ENCODE measurements at places on chromosomes 6 and 20.

DNA sequence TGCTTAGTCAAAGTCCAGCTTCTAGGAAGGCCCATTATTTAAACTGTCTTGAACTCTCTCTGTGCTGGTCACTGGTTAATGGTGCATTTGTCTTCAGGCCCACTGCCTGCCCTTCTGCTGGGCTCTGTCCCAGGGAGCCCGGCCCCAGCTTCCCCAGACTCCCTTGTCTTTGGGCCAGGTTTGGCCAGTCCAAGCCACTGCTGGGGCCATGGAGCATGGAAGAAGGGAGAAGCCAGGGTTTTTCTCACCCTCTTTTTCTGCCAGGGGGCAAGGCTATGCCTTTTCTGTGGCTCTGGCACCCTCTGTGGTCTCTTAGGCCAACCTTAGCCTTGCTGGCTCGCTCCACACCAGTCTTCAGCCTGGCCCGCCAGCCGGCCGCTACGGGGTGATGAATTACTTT is 390.0 kb upstream of the SULF2 start:
- no peak for DNase-seq

- DNase-seq: no peak
Observed at GRCh38 chr20:5722927-5723326, 27.3 kb upstream of the SHLD1 start.

- DNase-seq: no peak
Observed at GRCh38 chr6:161584621-161585340, 310.9 kb upstream of the AGPAT4 start.

DNA sequence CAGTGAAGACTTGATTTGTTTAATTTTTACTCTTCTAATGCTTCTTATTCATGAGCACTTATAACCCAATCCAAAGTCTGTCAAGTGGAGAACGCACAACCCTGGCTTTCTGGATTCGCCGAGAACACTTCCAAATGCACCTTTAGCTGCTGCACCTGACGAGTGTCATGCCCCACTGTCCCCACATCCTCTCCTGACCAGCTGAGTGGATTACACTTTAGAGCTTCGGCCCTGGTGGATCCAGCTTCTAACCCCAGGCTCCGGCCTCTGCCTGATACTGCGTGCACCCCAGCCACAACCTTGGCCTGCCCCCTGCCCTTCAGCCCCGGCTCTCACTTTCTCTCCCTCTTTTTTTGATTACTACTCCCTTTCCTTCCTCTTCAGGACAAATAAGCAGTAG is 258.8 kb downstream of the TMEM242 start:
- no peak for DNase-seq

GRCh38 chr20:4829514-4830215 is 108.0 kb downstream of the PRND start:
- no peak for DNase-seq

DNA sequence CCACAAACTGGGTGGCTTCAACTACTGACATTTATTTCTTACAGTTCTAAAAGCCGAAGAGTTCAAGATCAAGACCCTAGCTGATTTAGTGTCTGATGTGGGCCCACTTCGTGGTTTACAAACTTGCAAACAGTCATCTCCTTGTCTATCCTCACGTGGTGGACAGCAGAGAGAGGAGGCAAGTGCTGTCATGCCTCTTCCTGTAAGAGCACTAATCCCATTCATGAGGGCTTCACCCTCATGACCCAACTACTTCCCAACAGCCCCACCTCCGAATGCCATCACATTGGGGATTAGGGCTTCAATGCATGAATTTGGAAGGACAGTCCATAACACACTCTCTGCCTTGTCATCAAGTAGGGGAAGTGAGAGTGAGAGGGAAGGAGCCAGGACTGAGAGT is 15.6 kb upstream of the ISM1 start:
- DNase-seq: no peak

DNA sequence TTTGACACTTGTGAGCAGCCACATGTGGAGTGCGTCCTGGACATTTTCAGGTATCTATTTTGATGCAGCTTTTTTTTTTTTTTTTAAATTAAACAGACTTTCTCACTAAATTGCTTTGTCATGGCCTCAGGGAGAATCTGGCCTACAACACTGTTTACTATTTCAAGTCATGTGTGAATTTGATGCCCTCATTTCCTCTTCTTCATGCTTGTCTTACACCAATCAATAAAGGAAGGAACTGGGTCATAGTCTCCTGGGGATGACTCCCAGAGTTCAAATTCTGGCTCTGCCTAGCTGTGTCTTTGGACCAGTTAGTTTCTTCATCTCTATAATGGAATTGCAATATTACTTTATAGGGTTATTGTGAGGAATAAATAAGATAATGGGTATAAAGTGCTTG is 554.1 kb downstream of the PRKN start:
- no peak for DNase-seq

DNA sequence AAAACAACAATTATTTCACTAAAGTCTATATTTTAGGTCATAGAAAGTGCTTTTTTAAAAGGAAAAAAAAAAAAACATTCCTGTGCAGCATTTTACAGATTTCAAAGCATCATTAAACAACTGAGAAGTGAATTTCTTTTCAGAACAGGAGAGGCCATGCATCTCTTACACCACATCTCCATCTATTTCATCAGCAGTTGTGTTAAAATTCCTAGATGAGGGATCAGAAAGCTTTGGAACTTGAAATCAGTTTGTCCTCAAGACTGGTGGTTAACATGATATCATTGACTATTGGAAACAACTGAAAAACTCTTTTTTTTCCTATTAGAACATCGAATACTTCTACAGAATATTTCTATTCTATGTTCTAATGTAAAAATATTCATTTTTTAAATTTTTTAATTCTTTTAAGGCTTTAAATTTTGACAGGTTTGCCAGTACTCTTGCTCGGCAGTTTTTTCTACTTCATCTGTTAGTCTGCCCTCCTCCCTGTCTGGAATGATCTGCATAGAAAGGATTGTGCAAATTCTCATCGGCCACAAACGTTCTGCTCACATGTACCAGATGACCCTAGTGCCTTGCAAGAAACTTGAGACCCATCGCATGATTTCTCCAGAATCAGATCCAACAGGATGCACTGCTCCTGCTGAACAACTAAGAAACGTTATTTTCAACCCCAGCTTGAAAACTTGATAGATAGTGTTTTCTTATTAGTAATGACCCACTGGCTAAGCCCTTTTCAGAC is 411.0 kb upstream of the AGPAT4 start:
- DNase-seq: no peak

- DNase-seq: no peak
Observed at GRCh38 chr6:166744223-166745134, 117.4 kb upstream of the RPS6KA2 start.

GRCh38 chr6:105332576-105332975 is 70.3 kb downstream of the PREP start:
- no peak for DNase-seq

DNA sequence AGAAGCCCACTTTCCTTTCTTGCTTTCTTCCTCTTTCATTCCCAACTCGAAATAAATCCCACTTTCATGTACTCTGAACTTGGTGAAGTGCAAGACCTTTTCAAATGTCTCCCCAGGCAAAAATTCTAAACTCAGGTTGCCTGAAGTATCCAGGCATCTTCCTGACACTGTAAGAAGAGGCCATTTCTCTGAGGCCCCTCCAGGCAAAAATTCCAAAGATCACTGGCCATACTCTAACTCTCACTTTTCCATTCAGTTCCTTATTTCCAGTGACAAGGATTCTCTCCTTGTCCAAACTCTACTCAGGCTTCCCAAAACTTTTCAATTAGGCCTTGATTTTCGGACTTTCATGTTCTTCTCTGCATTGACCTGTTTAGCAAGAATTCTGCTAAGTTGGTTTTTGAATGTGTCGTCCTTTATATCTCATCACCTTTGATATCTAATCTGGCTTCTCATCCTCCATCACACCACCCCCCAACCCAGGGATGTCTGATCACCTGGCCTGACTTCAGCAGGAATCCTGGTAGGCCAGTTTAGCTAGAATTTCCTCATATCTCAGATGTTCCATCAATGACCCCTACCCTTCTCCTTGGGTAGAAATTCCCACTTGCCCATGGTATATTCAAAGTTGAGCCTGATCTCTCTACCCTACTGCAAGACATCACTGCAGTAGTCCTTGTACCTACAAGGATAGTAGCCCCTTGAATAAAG is 124.9 kb downstream of the RCAN2 start:
- no peak for DNase-seq

GRCh38 chr20:36631646-36632045 is 14.3 kb downstream of the SLA2 start:
- DNase-seq: no peak

- DNase-seq: no peak
Observed at GRCh38 chr6:151652325-151652724, 155.2 kb upstream of the ESR1 start.

DNA sequence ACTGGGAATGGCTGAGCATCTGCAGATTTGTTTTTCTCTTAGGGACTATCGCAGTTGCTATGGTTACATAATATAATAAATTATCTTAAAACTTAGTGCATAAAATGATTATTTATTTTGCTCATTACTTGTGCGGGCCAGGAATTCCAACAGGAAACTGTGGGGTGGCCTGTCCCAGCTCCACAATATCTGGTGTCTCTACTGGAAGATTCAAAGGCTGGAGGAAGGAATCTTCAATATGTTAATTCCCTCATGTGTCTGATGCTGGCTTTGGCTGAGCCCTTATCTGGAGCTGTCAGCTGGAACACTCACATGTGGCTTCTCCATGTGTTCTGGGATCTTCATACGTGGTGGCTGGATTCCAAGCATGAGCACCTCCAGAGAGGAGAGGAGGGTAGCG is 23.9 kb upstream of the B3GAT2 start:
- DNase-seq: no peak

- no peak for DNase-seq
Observed at GRCh38 chr6:119339941-119340456, 9.6 kb downstream of the MAN1A1 start.

DNA sequence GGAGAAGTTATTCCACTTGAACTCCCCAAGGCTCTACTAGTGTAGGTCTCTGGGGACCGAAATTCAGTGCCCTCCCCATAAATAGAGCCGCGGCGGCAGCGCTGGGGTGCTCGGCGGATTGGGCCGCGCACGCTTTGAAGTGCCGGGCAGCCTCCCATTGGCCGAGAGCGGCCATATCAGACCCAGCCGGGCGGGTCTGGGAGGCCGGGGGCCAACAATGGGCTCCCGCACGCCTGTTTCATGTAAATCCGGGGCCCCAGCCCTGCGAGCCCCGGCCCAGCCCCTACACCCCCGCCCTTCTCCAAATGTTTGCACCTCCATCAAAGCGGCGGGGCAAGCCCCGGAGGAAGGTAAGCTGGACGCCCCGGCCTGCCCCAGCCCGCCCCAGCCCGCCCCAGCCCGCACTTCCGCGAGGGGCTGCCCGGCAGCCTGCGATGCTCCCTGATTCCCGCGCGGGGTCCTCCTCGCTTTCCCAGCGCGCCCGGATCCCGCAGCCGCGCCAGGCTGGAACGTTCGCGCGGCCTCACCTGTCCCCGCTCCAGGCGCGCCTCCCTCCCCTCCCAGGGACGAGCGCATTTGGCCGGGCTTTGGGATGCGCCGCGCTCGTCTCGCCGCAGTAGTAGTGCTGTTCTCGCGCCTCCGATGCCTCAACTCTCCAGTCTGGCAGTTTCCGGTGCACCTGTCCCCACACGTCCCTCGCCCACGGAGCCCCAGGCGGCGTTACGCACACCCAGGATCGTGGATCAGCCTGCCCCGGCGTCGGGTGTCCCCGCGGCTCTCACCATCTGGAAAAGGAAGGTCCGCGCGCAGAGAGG is at the start of gene TBXT:
TBXT (minus strand) TSS at position 51 of the 815 bp plus-strand sequence. CDS start 260 bp downstream, outside the sequence.
- DNase-seq: no peak

GRCh38 chr6:33861722-33862121 is 57.9 kb upstream of the MLN start:
- no peak for DNase-seq

DNA sequence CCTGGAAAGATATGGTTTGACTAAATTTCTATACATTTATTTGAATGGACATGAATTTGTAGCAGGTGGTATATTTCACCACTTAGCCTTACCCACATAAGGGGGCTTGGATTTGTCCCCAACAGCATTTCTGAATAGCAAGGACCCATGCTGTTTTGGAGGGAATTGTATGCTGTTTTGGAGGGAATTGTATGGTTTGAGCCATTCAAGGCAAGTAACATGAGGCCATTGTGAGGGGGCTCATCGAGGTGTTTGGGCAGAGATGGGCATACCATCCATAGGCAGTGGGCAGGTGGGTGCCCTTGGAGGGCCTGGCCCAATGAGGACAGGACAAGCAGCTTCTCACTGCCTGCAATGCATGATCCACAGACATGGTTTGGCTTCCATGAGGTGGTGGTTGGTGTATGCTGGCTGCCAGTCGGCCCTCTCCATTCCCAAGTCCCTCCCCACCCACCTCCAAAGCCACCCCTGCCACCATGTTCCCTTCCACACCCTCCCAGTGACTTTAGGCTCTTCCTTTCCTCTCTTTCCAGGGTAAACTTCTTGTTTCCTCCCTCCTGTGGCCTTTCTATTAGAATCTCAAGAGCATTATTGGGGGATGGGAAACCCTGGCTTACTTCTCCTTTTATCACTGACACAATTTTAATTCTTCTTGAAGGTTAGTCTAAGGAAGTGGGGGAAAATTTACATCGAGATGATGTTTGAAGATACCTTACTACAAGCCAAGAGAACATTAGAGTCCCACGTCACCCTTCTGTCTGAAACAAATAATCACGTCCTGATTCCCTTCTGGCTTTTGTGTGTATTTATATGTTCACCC is 13.2 kb upstream of the PXDC1 start:
- no peak for DNase-seq

DNA sequence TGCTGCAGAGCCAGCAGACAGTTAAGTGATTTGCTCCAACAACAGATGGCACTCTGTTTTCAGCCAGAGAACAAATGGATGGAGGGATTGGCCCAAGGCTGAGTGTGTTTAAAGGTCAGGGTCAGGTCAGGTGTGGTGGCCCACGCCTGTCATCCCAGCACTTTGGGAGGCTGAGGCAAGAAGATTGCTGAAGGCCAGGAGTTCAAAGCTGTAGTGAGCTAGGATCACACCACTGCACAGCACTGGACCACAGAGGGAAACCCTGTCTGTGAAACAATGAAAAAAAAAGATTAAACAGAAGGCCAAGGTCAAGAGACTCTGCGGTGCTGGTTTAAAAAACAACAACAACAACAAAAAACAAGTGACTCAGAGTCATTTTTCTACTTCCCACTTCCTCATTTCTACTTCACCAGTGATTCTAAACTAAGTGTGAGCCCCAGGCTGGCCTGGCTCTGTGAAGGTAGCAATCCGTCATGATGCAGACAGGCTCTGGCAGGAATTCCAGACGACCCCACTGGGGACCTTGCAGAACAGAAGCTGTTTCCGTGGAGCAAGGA is 42.5 kb upstream of the ARMC2 start:
- DNase-seq: no peak

DNA sequence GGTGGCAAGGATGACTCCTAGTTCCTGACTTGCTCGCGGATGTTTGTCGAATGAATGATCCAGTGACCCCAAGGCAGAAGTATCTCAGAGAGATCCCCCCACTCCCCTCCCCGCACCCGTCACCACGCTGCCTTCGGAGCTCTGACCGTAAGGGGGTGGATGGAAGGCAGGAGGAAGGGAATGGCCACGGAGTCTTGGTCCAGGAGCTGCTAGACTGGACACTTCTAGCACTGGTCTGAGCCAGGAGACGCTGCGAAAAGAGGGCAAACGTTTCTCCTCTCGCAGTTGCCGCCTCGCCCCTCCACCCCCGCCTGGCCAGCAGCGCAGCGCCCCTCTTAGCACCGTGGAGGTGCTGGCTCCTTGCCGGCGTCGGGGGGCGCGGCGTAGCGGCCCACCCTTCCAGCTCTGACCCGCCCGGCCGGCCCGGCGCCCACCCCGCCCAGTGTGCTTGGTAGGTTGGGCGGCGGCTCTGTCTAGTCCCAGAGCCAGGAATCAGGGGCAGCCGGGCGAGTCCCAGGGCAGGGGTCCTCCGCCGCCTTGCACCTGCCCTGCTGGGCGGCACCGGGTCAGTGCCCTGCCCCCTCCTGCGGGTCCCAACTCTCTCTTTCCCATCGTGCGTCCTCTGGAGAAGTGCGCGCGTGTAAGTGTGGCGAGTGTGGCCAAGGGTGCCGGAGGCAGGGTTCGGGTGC is 2.4 kb upstream of the DBNDD2 start:
- DNase-seq: no peak

Measured in stimulated activated CD4-positive, alpha-beta T cell treated with anti-CD3 and anti-CD28 coated beads, Interleukin-1b, Interleukin-23, amount 100 ng/mL, for 48 hours (primary cell).